LoVo (cell line): ENCODE measurements at places on chromosomes 5 and 9.

DNA sequence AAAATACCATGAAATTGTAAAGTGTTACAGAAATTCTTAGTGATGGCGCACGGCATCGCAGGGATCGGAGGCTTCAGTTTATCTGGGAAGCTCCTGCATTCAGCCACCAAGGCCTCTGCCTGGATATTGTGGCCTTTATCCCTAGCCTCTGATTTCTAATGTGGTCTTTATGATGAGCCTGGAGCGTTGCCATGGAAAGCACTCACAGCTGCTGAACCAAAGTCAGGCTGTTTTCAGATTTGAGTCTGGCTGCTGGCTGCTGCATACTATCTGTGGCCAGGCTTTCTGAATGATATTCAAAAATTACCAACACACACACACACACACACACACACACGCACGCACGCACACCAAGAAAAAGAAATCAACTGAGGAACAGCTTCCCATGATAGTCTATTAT, 101.1 kb upstream of the ZNF366 start:
- DNase-seq = no peak

- DNase-seq = no peak
These were observed 110.0 kb downstream of the STK32A start for GRCh38 chr5:147344861-147345260.

- DNase-seq = peak; percentile 73
These were observed 4.0 kb upstream of the TRAF2 start for GRCh38 chr9:136882109-136882946.

DNA sequence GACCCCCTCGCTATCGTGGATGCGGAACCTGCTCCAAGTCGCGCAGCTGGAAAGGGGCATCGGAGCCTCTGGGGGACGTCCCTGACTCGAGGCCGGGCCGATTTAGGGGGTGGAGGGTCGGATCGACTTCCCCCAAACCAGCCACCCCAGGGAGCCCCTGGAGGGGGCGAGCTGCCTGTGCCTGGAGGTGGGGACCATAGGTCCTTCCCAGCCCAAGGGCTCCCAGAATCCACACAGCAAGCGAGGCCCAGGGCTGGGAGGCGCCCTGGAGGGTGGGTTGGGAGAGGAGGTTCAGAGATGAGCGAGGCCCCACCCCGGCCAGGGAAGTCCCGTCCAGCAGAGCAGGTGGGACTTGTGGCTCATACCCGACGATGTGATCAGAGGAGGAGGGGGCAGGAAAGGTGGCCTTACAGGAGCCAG, 147.6 kb downstream of the GAPVD1 start:
- peak; percentile 6 for DNase-seq

DNA sequence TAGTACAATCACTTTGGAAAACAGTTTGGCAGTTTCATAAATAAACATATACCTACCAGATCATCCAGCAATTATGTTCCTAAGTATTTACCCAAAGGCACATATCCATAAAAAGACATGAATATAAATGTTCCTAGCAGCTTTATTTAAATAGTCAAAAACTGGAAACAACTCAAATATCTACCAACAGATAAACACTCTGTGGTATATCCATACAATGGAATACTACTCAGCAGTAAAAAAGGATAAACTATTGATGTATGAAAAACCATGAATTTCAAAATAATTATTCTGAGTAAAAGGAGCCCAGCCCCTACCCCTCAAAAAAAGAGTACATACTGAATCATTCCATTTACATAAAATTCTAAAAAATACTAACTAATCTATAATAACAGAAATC, 232.7 kb upstream of the SLC30A5 start:
- DNase-seq = no peak

GRCh38 chr9:138060365-138060764, 182.8 kb downstream of the CACNA1B start:
- DNase-seq = no peak

- peak; percentile 18 for DNase-seq
These were observed 26.1 kb downstream of the IDNK start for GRCh38 chr9:83649080-83649479.

GRCh38 chr9:99399474-99399873, 177.4 kb downstream of the SEC61B start:
- DNase-seq = no peak

GRCh38 chr5:60972231-60972630, 27.2 kb downstream of the NDUFAF2 start:
- no peak for DNase-seq
